Vagina (tissue), 2 donors: ENCODE measurements at places on chromosomes 12 and 14. TPM values are rescaled to one million over a fixed set of nuclear protein-coding genes. Genes with fewer than 3 reads are reported as not detected.

The PAH gene
- total RNA-seq, result not detected

The CPNE6 gene
- not detected for total RNA-seq

The SLC7A8 gene
- 68.5 TPM for total RNA-seq

The TAS2R19 gene
- 6.4 TPM for total RNA-seq

The MRPS35 gene
- total RNA-seq, result 25.3 TPM

The NOVA1 gene
- 35.1 TPM for total RNA-seq

The ZFYVE26 gene
- total RNA-seq, result 30.2 TPM

The FAM222A gene
- total RNA-seq, result 1.5 TPM

The XPOT gene
- total RNA-seq, result 46.2 TPM

The DCAF4 gene
- total RNA-seq, result 14.2 TPM

The CLMN gene
- total RNA-seq, result 19.6 TPM

The CCDC77 gene
- 8.3 TPM for total RNA-seq

The ANO4 gene
- 0.74 TPM for total RNA-seq

- no peaks in the 10 kb centered on the region for H3K27me3 ChIP-seq
- DNase-seq, result no peak
- H3K36me3 ChIP-seq, result no peaks in the 10 kb centered on the region
These were observed 334.5 kb downstream of the TMEM121 start for GRCh38 chr14:105860615-105861580.

DNA sequence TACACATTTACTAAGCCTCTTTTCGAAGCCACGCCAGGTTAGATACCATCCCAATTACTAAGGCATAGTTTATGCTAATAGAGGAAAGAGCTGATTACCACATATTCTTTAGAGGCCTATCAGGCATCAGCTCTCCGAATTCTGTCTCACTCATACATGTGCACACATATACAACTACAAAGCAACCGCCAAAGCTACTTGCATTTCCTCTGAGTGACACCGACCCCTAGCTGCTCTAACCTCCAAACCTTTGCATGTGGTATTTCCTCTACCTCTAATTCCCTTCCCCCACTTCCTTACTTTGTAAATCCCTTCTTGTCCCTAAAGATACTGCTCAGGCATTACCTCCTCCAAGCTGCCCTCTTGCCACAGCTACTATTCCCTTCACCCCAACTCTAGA lies 107.2 kb downstream of the DUSP6 start:
- no peak overlapping the region for H3K27ac ChIP-seq
- no peak overlapping the region for H3K4me3 ChIP-seq

- H3K4me3 ChIP-seq, result no peak overlapping the region
- H3K4me1 ChIP-seq, result peaks cover 28% of the 10 kb centered on the region
- H3K27me3 ChIP-seq, result no peaks in the 10 kb centered on the region
- H3K27ac ChIP-seq, result no peak overlapping the region
- no peaks in the 10 kb centered on the region for H3K36me3 ChIP-seq
- no peak for DNase-seq
These were observed 2.1 kb downstream of the ATP2B1 start for GRCh38 chr12:89706551-89706950.

DNA sequence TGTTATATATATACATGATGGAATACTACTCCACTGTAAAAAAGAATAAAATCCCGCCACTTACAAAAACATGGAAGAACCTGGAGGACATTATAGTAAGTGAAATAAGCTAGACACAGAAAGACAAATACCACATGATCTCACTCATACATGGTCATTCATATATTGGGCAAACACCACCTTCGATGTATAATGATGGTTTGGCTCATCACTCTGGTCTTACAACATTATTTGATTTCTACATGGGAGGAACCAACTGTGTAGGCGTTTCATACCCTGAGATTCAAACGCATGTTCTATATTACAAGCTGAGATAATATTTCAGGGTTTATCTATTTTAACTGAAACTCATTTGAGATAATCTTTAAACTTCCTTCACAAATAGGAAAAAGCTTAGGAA lies 48.3 kb downstream of the ABCD2 start:
- H3K27me3 ChIP-seq, result no peaks in the 10 kb centered on the region
- no peaks in the 10 kb centered on the region for H3K4me1 ChIP-seq
- no peak for DNase-seq
- H3K4me3 ChIP-seq, result no peak overlapping the region
- no peak overlapping the region for H3K27ac ChIP-seq
- no peaks in the 10 kb centered on the region for H3K36me3 ChIP-seq

DNA sequence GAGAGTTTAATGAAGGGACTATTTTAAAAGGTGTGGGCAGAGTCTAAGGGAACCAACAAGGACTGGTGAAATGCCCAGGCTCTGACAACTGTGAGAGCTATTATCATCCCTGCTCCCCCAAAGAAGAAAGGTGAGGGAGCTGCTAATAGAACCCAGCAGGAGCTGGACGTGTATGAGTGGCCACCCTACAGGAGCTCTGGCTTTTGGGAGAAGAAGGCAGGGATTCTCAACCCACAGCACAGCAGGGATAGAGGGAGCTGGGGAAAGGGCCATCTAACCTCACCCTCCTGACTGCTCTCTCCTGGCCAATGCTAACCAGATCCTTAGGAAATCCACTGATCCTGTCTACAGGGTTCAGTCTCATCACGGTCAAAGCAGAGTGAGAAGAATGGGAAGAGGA lies 57.1 kb downstream of the GRIN2B start:
- H3K4me1 ChIP-seq, result no peaks in the 10 kb centered on the region
- H3K27ac ChIP-seq, result no peak overlapping the region
- no peak overlapping the region for H3K4me3 ChIP-seq
- H3K36me3 ChIP-seq, result no peaks in the 10 kb centered on the region
- DNase-seq, result no peak

- no peaks in the 10 kb centered on the region for H3K27me3 ChIP-seq
- H3K36me3 ChIP-seq, result no peaks in the 10 kb centered on the region
- no peak overlapping the region for H3K4me3 ChIP-seq
These were observed 131.5 kb downstream of the CHST11 start for GRCh38 chr12:104588047-104588920.

GRCh38 chr12:94721173-94721572 lies 70.8 kb upstream of the TMCC3 start:
- peak; percentile 27 for DNase-seq
- H3K27me3 ChIP-seq, result no peaks in the 10 kb centered on the region
- H3K36me3 ChIP-seq, result no peaks in the 10 kb centered on the region
- H3K4me1 ChIP-seq, result peaks cover 5% of the 10 kb centered on the region
- H3K4me3 ChIP-seq, result no peak overlapping the region

- H3K36me3 ChIP-seq, result no peaks in the 10 kb centered on the region
These were observed 9.1 kb downstream of the OR6S1 start for GRCh38 chr14:20632448-20632830.

- H3K4me1 ChIP-seq, result peaks cover 14% of the 10 kb centered on the region
- DNase-seq, result no peak
- H3K36me3 ChIP-seq, result no peaks in the 10 kb centered on the region
These were observed 97.8 kb downstream of the TMEM30B start for GRCh38 chr14:61183196-61183885.

DNA sequence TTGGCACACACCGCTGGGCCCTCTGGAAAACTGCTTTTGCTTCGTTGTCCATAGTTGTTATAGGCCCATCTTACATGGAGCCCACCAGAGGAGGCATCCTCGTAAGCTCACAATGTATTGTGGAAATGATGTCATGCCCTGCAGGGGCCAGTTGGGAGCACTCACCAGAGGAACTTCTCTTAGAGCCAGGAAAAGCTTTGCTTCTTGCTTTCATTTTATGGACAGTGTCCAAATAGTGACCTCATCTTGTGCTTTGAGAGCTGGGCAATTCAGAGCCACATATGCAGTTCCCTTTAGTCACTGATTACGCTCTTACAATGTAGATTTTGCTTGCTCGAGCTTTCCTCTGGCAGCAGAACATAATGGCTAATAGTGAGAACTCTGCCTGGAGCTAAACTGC lies 275.6 kb downstream of the AACS start:
- DNase-seq, result no peak
- no peaks in the 10 kb centered on the region for H3K36me3 ChIP-seq
- no peaks in the 10 kb centered on the region for H3K27me3 ChIP-seq

DNA sequence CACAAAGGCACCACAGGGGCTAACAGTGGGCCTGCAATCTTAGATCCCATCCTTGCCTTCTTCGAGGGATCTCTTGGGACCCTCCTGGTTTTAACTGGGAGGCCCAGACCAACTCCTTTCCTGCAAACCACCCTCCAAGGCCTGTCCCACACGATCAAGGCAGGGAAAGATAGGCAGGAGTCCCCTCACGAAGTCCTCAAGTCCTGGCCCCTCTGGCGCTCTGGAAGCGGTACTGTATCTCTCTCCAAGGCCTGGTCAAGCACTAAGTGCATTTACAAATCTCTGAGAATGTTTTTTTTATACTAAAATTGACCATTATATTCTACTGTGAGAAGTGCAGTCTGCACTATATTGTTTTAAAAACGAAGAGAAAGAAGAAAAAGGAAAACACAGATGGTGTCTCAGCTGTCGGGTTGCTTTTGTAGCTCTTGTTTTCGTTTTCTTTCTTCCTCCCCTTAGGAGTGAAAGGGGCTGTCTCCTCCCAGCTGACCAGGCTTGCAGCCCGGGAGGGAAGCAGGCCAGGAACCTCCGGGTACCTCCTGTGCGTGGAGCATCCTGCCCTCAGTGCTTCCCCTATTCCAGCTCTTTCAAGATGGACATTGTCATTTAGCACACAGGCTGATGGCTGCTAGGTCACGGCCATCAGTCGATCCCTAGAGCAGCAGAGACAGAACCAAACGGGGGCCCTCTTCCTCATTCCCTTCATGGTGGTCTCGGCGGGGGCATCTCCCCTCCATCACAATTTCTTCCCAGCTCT lies 56.7 kb downstream of the FAM222A start:
- DNase-seq, result no peak
- no peak overlapping the region for H3K27ac ChIP-seq
- H3K27me3 ChIP-seq, result no peaks in the 10 kb centered on the region
- no peaks in the 10 kb centered on the region for H3K36me3 ChIP-seq

- no peak overlapping the region for H3K27ac ChIP-seq
- no peak for DNase-seq
- no peaks in the 10 kb centered on the region for H3K4me1 ChIP-seq
These were observed 378.0 kb downstream of the FOXG1 start for GRCh38 chr14:29144621-29145020.

GRCh38 chr12:57560516-57560915 lies 10.7 kb downstream of the KIF5A start:
- H3K27ac ChIP-seq, result no peak overlapping the region
- no peak for DNase-seq
- no peaks in the 10 kb centered on the region for H3K36me3 ChIP-seq
- H3K4me3 ChIP-seq, result no peak overlapping the region
- H3K4me1 ChIP-seq, result no peaks in the 10 kb centered on the region

- no peak overlapping the region for H3K27ac ChIP-seq
- no peaks in the 10 kb centered on the region for H3K36me3 ChIP-seq
- peaks cover 20% of the 10 kb centered on the region for H3K4me1 ChIP-seq
- no peak overlapping the region for H3K4me3 ChIP-seq
- DNase-seq, result no peak
- no peaks in the 10 kb centered on the region for H3K27me3 ChIP-seq
These were observed 98.6 kb downstream of the CACNA1C start for GRCh38 chr12:2151391-2151790.

GRCh38 chr12:91662021-91662420 lies 479.4 kb upstream of the DCN start:
- no peaks in the 10 kb centered on the region for H3K36me3 ChIP-seq
- H3K27ac ChIP-seq, result no peak overlapping the region
- no peaks in the 10 kb centered on the region for H3K27me3 ChIP-seq
- no peaks in the 10 kb centered on the region for H3K4me1 ChIP-seq
- no peak overlapping the region for H3K4me3 ChIP-seq

GRCh38 chr12:93010461-93010860 lies 81.4 kb upstream of the EEA1 start:
- no peaks in the 10 kb centered on the region for H3K36me3 ChIP-seq
- DNase-seq, result no peak
- no peak overlapping the region for H3K4me3 ChIP-seq
- H3K4me1 ChIP-seq, result no peaks in the 10 kb centered on the region
- no peaks in the 10 kb centered on the region for H3K27me3 ChIP-seq
- H3K27ac ChIP-seq, result no peak overlapping the region

- H3K27me3 ChIP-seq, result no peaks in the 10 kb centered on the region
- no peak for DNase-seq
- H3K4me1 ChIP-seq, result no peaks in the 10 kb centered on the region
These were observed 44.9 kb downstream of the CAPZA3 start for GRCh38 chr12:18782827-18783226.

DNA sequence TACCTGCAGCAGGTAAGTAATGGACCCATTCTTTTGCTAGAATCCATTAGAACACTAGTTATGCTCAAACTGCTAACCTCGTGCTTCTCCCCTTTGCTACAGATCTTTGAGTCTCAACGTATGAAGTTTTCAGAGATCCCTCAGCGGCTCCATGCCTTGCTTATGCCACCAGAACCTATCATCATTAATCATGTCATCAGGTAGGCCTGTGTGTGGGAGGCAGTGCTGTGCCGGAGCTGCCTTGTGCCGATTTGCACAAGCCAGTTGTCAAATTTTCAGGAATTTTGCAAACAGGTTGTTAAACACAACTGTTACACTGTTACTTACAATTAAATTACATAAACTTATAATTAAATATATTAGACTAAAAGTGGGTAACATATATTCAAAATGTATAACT lies 5.2 kb downstream of the SMARCD1 start:
- no peak for DNase-seq
- H3K4me1 ChIP-seq, result peaks cover 8% of the 10 kb centered on the region
- H3K27ac ChIP-seq, result no peak overlapping the region
- peaks cover 2% of the 10 kb centered on the region for H3K36me3 ChIP-seq
- H3K4me3 ChIP-seq, result no peak overlapping the region

GRCh38 chr12:51862947-51863346 lies 14.4 kb upstream of the FIGNL2 start:
- peaks cover 23% of the 10 kb centered on the region for H3K4me1 ChIP-seq
- H3K27ac ChIP-seq, result no peak overlapping the region
- DNase-seq, result no peak
- no peak overlapping the region for H3K4me3 ChIP-seq
- H3K36me3 ChIP-seq, result no peaks in the 10 kb centered on the region
- H3K27me3 ChIP-seq, result no peaks in the 10 kb centered on the region

GRCh38 chr12:47941475-47941780 lies 22.0 kb upstream of the TMEM106C start:
- no peak overlapping the region for H3K4me3 ChIP-seq
- H3K27ac ChIP-seq, result no peak overlapping the region
- H3K36me3 ChIP-seq, result no peaks in the 10 kb centered on the region

DNA sequence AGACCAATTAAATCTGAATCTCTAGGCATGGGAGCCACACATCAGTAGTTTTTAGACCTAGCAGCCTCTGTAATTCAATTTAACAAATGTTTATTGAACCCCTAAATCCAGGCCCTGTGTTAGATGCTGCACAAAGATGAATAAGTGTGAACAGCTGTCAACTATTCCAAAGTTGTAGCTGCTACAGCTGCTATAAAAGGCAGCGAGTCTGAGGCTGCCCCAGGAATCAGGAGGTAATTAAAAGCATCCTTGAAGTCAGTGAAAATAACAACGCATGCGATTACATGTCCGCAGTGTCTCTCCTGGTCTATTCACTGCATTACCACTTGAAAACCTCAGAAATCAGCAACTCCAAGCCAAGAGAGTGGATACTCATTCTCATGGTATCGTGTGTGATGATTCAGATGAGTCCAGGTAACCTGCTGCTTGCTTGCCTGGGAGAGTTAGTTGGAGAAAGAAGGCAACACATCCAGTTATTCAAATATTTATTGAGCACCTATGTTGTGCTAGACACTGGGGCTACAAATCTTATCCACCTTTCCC lies 34.9 kb upstream of the DDHD1 start:
- no peak overlapping the region for H3K27ac ChIP-seq
- H3K36me3 ChIP-seq, result no peaks in the 10 kb centered on the region
- no peaks in the 10 kb centered on the region for H3K27me3 ChIP-seq
- no peaks in the 10 kb centered on the region for H3K4me1 ChIP-seq
- no peak overlapping the region for H3K4me3 ChIP-seq
- DNase-seq, result no peak

- no peak overlapping the region for H3K4me3 ChIP-seq
- no peak overlapping the region for H3K27ac ChIP-seq
- DNase-seq, result no peak
- H3K36me3 ChIP-seq, result no peaks in the 10 kb centered on the region
- H3K27me3 ChIP-seq, result no peaks in the 10 kb centered on the region
- no peaks in the 10 kb centered on the region for H3K4me1 ChIP-seq
These were observed 398.8 kb downstream of the PRKD1 start for GRCh38 chr14:29528889-29529288.
